RWPE1 (cell line): ENCODE measurements at places on chromosomes 16 and 17.

- peak; percentile 67 for DNase-seq
These were observed 8.9 kb upstream of the SEC14L1 start for GRCh38 chr17:77131904-77132303.

DNA sequence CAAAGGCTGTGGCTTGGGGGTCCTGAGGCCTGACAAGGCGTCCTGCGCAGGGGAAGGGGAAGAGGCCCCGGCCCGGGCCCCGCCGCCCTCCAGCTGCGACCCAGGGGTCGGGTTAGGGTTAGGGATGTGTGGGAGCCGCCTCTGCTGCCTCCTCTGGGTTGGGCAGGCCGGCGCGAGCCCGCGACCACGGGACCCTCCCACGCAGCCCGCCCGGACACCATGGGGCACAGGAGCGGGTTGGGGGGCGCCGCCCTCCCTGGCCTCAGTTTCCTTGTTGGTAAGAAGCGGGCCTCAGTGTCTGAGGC lies 386 bp downstream of the CIAO3 start:
- DNase-seq = no peak

GRCh38 chr16:30842971-30843370 lies 50.9 kb downstream of the BCL7C start:
- DNase-seq = no peak

- DNase-seq = no peak
These were observed 34.8 kb upstream of the MTSS2 start for GRCh38 chr16:70720425-70721201.

DNA sequence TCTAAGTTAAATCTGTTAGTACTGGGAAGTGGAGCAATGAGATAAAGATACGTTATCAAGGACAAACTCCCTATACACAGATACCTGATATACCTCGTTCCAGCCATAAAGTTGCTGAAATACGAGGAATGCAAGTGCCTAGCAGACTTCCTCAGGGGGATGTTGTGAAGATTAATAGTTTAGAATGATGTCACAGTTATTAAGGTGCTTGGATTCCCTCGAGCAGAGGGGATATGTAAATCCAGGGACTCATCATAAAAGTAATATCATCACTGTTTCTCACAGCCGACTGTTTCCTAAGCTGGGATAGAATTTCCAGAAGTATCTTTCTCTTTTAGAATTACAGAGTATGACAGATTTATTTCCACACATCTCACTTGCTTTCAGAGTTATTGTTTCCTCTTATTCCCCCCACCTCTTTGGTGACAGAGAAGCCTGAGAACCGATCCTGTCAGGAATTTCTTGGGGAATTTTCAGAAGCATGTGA lies 28.4 kb upstream of the ZFHX3 start:
- no peak for DNase-seq

DNA sequence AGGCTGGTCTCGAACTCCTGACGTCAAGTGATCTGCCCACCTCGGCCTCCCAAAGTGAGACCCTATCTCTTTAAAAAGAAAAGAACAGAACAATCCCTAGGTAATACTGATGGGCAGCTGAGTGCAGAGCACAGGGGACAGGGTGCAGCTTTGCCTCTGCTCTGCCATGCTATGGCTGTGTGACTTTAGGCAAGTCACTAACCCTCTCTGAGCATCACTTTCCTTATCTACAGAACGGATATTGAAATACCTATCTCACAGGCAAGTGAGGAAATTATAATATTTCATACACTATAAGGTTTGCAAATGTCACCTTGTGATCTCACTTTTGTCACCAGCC lies 4.1 kb downstream of the CASKIN2 start:
- DNase-seq = no peak

DNA sequence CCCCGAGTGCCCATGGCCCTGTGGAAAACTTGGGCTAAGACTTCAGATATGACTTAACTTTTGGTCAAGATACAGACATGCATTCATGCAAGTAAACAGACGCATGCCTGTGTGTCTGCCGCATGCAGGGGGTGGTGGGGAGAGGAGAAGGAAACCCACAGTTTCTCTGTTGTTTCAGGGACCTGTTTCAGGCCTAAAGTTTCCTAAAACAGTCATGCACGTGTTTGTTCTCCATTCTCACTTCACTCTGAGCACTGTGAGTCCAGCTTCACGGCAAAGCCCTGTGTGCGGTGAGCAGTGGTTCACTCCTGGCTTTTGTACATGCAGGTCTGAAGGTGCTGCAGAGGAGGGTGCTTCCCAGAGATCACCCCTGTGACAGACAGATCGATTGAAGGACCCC lies 158.7 kb downstream of the FOXL1 start:
- DNase-seq = no peak

DNA sequence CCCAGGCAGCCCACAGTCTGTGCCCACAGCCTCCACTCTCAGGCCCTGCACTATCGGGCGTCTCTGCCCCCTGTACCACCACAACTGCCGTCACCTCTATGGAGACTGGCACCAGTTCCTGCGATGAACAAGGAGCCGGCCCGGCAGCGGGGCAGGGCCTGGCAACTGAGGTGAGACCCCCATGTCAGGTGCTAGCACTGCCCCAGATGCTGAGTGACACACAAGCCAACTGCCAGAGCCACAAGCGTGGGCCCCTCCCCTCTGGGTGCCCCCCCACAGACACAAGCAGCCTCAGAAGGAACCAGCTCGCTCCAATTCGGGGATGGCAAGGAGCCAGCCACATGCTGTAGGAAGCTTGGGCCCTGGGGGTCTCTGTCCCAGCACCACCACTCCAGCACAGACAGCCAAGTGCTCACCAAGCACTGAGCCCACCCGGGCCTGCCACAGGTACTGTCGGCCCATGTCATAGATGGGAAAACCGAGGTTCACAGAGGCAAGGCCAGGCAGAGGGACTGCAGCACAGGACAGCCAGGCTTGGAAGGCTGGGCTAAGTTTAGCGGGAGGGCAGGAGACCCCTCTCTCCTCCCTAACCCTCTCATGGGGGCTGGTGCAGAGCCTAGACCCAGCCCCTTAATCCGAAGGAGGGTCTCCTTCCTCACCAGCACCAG lies 1.5 kb upstream of the PVALEF start:
- no peak for DNase-seq
